ENCODE measurements at places on chromosomes 11 and 22.

DNA sequence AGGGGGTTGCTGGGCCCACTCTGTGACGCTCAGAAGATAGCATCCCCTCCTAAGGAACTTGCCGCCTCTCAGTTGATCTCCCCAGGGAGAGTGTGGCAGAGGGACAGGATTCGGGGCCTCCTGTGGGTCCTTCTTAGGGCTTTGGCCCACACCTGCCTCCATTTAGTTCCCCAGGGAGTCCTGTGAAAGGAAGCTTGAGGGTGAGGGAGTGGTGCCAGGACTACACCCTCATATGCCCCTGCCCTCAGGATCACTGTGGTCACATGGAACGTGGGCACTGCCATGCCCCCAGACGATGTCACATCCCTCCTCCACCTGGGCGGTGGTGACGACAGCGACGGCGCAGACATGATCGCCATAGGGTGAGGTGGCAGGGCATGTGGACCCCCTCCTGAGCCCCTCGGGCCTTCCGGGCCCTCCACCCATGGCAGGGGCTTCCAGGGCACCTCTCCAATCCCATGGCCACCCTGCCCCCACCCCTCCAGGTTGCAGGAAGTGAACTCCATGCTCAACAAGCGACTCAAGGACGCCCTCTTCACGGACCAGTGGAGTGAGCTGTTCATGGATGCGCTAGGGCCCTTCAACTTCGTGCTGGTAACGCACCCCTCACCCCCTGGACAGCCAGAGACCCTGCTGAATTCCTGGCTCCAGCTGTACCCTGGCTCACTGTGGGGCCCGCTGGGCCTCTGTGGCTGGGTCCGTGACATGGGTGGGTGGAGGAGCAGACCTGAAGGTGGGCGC is 3.5 kb downstream of the INPP5J start:
- no peak for DNase-seq

GRCh38 chr22:50101870-50102565 is 12.2 kb downstream of the MOV10L1 start:
- DNase-seq, result no peak

DNA sequence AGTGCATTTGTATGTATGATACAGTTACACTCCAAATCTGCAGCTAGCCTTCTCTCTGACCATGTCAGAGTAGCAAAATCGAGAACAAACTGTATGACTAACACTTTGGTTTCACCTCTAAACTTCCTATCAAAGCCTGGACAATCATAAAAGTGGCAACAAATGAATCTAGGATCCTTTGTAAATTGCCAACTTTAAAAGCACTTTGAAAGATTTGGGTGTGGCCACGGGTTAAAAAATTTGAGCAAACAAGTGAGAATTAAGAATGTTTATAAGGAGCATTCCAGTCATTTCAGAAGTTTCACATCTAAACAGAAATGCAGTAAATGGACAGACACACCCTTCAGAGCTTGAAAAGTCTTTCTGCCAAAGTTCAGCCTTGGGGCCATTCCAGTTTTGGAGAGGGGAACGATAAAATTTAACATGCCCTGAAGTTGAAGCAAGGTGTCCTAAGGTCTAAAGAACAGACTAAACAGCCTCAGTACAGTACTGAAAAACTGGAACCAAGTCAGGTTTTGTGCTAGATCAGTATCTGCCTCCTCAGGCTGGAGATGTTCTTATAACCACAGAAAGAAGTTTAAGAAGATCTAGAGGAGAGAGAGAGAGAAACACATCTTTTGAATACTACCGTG is 181.9 kb upstream of the BDNF start:
- no peak for DNase-seq

DNA sequence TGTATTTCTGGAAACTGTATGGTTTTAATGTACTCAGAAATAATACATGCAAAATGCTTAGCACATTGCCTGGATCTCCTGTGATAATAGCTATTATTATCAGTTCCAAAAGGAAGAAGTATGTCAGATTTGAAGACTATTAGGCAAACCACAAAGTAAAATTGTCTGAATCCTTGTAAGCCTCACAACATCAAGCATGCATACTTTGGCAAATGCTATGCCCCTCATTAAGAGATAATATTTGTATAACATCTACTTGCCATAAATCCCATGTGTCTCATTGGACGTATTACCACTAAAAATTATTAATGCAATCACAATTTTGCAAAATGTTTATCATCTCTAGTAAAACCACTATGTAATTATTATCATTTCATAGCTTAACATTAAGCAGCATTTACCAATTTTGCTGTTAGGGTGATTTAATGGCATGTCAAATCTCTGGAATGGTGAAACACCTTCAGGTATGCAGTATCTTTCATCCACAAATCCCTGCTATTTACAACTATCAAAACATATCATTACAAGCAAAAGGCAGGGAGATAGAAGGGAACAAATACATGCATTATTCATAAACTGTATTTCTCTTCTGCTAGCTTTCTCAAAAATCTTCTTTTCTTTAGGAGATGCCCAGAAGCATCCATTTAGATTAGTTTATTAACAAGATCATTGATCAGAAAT is 974.6 kb upstream of the RAG2 start:
- no peak for DNase-seq

GRCh38 chr11:36988556-36988955 is 390.5 kb upstream of the RAG2 start:
- no peak for DNase-seq

DNA sequence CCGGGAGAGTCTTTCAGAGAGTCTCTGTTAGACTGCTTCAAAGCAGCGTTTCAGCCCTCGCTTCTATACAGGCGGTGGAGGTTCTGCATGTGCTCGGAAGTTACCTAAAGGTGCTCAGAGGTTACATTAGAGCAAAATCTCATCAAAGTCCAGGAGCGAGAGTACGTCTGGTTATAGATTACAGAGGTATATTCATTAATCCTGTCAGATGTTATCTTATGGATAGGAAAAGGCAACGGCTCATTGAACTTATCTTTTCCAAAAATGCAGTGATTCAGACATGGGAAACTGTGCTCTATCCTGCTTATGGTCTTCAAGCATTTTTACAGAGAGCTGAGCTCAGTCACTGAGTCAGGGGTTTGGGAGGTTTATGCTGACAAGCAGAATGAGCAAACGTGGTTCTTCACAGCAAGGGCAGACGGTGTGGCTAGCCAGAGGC is 9.1 kb upstream of the ZBED5 start:
- no peak for DNase-seq

GRCh38 chr11:18452927-18453326 is 2.7 kb upstream of the LDHAL6A start:
- no peak for DNase-seq

DNA sequence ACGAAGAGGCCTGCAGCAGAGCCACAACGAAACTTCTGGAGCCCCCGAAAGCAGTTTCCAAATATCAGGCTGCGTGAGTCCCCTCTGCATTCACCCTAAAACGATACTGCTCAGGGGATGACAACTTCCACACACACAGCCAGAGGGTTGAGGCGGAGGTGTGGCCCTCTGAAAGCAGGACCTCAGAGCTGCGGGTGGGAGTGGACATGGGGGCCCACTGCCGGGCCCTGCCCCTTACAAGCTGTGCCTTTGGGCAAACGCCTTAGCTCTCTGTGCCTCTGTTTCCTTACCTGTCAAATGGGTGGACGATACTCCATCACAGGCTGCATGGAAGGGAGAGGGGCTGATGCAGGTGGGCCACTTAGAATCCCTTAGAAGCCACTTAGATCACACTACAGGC is 53.1 kb downstream of the TRMU start:
- DNase-seq, result no peak

DNA sequence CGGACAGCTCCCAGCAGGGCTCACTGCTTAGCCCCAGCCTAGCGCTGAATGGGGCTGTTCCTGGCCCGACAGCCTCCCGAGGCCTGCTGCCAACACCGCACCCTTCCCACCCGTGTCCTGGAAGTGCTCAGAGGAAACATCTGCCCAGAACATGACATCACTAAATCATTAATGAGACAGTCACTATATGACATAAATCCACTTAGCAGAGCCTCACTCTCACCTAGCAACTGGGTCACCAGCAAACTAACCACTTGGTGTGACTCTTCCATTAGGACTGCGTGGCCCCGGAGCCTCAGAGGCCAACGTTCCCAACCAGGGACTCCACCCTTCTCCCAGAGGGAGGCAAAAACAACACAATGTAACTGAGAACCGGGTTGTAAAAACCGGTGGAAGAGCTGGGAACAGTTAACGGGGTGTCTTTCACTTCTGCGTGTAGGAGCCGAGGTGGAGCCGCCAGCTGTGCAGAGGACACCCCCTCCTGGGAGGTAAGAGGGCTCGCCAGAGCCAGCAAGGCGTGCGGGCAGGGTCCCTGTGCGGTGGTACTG is 21.4 kb upstream of the PACSIN2 start:
- DNase-seq, result no peak

- DNase-seq, result no peak
Measured at GRCh38 chr22:19086417-19086816, 35.8 kb downstream of the DGCR2 start.

DNA sequence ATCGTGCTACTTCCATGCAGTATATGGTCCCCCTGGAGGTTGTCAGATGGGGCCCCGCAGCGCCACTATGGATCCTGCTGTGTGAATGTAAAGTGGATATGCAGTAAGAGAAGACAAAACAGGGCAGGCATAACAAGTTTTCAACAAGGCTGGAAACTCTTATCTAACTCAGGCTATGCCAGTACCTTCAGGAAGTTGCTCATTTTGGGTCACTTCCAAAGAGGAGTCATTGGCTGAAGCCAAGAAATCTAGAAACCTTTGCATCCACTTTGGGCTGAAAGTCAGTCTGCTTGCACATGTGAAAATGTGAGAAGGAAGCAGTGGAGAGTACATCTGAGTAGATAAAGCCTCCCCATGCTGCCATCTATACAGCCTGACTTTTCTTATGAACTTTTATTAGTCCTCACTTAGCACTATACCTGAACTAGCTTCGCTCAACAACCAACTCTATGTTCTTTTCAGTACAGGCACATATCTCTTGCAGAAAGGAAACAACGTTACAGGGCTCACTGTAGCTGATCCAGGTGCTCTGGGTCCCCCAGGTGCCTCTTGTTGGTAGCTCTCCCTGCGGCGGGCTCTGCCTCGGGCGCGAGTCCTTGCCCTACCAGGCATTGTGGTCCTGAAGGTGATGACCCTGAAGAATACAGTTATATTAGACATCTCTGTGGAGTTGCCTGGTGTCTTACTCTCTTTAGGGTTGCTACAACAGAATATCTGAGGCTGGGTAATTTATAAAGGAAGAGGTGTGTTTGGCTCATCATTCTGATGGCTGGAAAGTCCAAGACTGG is 12.4 kb downstream of the PIWIL3 start:
- DNase-seq, result no peak

- DNase-seq, result no peak
Measured at GRCh38 chr22:27597703-27598444, 203.7 kb downstream of the MN1 start.

- no peak for DNase-seq
Measured at GRCh38 chr22:20463324-20464095, 25.9 kb upstream of the SCARF2 start.

DNA sequence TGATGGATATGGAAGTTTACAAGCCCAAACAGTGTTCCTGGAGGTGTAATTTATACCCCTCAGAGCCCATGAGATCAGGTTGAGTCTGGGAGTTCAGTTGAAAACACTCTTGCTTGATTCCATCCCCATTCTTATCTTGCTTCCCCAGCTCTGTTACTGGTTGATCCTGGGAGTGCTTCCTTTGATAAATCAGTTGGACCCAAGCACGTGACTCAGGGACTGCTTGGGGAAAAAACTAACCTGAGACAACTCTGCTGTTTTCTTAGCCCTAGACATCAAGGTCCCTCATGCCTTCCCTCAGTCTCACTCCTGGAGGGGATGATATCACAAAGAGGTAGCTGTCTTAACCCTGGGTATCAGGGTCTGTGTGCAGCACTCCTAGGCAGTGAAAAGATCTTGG is 35.0 kb upstream of the SLC1A2 start:
- DNase-seq, result no peak

GRCh38 chr11:117010808-117011540 is 87.3 kb downstream of the SIK3 start:
- no peak for DNase-seq

GRCh38 chr11:71221201-71221600 is 31.2 kb downstream of the SHANK2 start:
- DNase-seq, result no peak

GRCh38 chr11:69592986-69593650 is 47.8 kb upstream of the CCND1 start:
- DNase-seq, result no peak

DNA sequence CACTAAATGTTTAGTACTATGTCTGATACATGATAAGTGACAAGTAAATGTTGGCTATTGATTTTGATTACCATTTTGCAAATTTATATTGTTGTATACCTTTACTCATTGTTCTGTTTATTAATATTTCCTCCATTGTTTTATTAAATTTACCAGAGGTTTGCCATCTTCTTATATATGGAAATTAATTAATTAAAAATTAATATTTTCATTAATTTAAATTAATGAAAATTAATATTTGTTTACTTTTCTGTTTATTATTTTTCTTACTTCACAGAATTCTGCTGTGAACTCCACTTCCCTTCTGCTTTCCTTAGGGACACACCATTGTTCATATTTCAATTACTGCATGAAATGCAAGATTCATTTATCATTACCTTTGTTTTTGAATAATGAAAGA is 331.0 kb downstream of the LARGE1 start:
- DNase-seq, result no peak

DNA sequence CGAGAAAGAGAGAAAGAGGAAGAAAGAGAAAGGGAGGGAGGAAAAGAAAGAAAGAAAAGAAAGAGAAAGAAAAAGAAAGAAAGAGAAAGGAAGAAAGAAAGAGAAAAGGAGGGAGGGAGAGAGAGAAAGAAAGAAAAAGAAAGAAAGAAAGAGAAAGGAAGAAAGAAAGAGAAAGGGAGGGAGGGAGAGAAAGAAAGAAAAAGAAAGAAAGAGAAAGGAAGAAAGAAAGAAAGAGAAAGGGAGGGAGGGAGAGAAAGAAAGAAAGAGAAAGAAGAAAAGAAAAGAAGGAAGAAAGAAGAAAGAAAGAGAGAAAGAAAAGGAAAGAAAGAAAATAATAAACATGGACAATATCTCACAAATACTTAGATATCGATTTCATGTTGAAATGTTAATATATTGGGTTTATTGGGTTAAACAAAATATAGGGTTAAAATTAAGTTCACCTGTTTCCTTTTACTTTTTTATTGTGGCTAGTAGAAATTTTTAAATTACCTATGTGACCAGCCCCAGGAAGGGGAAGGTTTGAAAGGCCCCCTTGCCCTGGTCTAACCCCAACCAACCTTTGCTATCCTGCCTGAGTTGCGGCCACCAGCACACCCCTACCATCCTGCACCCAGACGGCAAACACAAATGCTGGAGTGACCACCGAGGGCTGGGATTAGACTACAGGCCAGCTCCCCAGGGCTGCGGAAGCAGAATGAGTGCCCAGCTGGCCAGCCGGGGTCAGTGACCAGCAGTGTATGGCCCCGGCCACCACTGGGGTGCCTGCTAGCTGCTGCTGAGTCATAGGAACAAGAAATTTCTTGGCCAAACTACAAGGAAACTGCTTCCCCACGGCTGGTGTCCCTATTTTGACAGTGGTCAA is 81.0 kb upstream of the FGF3 start:
- DNase-seq, result no peak

DNA sequence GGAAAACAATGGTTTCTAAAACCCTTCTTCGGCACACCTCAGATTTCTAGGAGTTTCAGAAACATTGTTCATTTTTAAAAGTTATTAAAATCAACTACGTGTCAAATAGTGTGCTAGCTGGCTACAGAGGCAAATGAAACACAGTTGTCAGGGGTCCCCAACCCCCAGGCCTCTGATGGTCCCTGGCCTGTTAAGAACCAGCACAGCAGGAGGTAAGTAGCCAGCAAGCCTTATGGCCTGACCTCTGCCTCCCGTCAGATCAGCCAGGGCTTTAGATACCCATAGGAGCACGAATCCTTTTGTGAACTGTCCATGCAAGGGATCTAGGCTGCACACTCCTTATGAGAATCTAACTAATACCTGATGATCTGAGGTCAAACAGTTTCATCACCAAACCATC is 648.2 kb downstream of the FAM181B start:
- DNase-seq, result no peak
